ENCODE measurements at places on chromosomes 16 and 17. TPM values are rescaled to one million over a fixed set of nuclear protein-coding genes. Genes with fewer than 3 reads are reported as not detected.

VPS4A gene
- 51.5 TPM for total RNA-seq

CD68 gene
- 2.0 TPM for total RNA-seq

GTF3C1 gene
- 73.2 TPM for total RNA-seq

LRRC36 gene
- 0.32 TPM for total RNA-seq

PLA2G10 gene
- total RNA-seq, result not detected

PERCC1 gene
- not detected for total RNA-seq

CDC6 gene
- 41.3 TPM for total RNA-seq

GPRC5B gene
- total RNA-seq, result 58.7 TPM

NDRG4 gene
- 87.1 TPM for total RNA-seq

SRCIN1 gene
- 0.07 TPM for total RNA-seq

SMTNL2 gene
- total RNA-seq, result not detected

KIF2B gene
- not detected for total RNA-seq

CSH2 gene
- not detected for total RNA-seq

CCL4 gene
- total RNA-seq, result not detected

ABCC6 gene
- 0.14 TPM for total RNA-seq

KRT27 gene
- total RNA-seq, result not detected

ABCC12 gene
- total RNA-seq, result not detected

GNPTG gene
- 27.0 TPM for total RNA-seq

PPM1E gene
- total RNA-seq, result 0.28 TPM

All from pulmonary artery endothelial cell (primary cell).